Smooth muscle cell of the brain vasculature (primary cell): ENCODE measurements at places on chromosomes 16 and 17.

GRCh38 chr17:74759941-74760340 lies 11.5 kb downstream of the NHERF1 start:
- DNase-seq, result no peak

- DNase-seq, result no peak
Measured at GRCh38 chr17:49055181-49055927, 58.2 kb downstream of the IGF2BP1 start.

DNA sequence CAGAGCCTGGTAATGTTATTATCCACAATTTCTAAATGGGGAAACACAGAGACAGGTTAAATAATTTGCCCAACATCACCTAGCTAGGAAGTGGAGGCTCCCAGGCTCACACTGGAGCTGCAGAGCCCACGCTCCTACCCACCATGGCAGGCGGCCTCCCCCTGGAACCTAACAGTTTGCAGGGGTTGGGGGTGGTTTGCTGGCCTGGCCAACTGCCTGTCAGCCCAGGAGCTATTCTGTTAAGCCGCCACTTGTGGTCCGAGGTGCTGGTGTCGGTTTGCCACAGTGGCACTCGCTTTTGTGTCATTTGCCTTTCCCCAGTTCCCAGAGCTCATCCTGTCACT lies 3.6 kb downstream of the PRCD start:
- DNase-seq, result no peak

- no peak for DNase-seq
Measured at GRCh38 chr17:56983366-56983765, 5.4 kb downstream of the SCPEP1 start.

- no peak for DNase-seq
Measured at GRCh38 chr17:81402530-81402941, 7.3 kb downstream of the BAHCC1 start.

GRCh38 chr16:49419862-49420261 lies 46.3 kb downstream of the C16orf78 start:
- DNase-seq, result no peak

GRCh38 chr17:79290726-79291125 lies 216.1 kb downstream of the ENGASE start:
- no peak for DNase-seq

GRCh38 chr17:48544349-48545021 lies 424 bp downstream of the HOXB2 start:
- no peak for DNase-seq

DNA sequence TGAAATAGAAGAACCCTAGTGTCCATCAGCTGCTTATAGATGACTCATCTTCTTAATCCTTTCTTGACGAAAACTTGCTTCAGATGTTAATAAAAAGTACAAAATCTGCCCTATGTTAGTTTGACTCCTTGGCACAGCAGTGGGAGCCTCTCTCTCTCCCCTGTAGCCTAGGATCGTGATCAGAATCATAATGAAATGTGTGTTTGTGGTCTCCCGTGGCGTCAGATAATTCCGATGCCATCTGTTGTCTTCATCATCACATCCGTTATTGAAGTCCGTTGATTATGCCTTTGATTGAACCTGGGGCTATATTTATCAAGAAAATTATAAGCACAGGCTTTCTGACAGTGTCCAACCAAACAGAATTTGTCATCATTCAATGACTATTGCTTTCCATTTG lies 102.5 kb downstream of the BMERB1 start:
- DNase-seq, result no peak

DNA sequence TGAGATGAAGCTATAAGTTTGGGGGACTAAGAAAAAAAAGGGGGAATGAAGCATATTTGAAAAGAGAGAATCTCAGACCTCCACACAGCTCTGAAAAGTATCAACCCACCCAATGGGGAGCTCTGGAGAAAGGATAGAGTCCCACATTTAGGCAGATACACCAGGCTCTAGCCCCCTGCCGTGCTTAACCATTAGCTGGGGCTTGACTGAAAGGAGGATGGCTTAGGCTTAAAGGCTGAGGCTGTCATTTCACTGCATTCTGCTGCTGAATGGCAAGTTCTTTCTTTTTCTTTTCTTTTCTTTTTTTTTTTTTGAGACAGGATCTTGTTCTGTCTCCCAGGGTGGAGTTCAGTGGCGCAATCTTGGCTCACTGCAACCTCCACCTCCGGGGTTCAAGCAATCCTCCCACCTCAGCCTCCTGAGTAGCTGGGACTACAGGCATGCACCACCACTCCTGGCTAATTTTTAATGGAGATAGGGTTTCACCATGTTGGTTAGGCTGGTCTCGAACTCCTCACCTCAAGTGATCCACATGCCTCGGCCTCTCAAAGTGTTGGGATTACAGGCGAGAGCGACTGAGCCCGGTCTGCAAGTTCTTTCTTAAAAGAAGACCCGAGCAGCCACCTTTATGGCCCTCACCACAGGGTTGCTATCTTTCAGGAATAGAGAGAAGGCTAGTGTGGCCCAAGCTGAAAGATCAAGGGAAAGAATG lies 9.0 kb upstream of the MMP2 start:
- DNase-seq, result no peak

- DNase-seq, result no peak
Measured at GRCh38 chr17:75909051-75909811, 4.5 kb upstream of the MRPL38 start.
